Stimulated activated CD4-positive, alpha-beta T cell treated with anti-CD3 and anti-CD28 coated beads, Interleukin-2, amount 100 ng/mL, for 48 hours (primary cell): ENCODE measurements at places on chromosomes 5 and 9.

DNA sequence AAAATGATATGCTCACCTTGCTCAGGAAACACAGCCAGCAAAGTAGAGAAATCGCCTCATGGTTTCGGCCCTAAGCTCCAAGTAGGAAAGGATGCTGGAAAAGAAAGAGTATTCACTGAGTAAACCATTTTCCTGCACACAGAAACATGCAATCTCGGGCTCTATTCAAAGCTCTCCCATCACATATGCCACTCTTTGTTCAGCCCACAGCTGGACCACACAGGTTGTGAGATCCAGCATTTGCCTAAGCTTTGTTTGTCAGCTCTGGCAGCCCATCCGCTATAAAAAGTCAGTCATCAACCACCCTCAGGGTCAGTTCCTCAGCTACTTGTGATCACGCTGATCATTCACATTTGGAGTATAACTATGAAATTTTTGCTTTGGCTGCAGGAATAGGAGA, 96.5 kb upstream of the SMARCA2 start:
- no peak for DNase-seq

DNA sequence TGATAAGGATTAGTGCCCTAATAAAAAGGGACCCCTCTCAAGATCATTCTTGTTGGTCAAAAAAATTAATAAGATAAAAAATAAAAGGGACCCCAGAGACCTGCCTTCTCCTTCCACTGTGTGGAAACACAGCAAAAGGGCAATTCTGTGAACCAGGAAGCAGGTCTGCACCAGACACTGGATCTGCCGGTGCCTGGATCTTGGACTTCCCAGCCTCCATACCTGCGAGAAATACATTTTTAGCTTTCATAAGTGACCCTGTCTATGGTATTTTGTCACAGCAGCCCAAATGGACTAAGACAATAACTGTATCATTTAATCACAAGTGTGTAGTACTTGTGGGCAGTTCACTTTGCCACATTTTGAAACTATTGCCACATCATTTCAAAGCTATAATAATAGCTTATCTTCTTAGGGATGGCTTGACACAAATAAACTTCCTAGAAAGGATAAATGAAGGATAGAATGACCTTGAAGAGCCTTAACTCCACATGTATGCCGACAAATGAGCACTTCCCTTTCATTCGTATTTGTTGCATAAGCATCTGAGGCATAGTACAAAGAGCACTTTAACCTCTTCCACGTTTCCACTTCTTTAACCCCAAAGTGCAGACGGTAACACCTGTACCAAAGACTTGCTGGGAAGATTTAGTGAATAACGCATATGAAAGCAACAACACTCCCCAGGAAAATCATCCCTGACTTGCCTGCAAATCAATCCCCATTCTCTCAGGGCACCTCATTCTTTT, 336.5 kb downstream of the RFX3 start:
- DNase-seq: no peak

GRCh38 chr5:87081511-87082372, 185.9 kb upstream of the RASA1 start:
- DNase-seq: no peak

- no peak for DNase-seq
These were observed 113.8 kb downstream of the ERCC6L2 start for GRCh38 chr9:95989297-95989696.

DNA sequence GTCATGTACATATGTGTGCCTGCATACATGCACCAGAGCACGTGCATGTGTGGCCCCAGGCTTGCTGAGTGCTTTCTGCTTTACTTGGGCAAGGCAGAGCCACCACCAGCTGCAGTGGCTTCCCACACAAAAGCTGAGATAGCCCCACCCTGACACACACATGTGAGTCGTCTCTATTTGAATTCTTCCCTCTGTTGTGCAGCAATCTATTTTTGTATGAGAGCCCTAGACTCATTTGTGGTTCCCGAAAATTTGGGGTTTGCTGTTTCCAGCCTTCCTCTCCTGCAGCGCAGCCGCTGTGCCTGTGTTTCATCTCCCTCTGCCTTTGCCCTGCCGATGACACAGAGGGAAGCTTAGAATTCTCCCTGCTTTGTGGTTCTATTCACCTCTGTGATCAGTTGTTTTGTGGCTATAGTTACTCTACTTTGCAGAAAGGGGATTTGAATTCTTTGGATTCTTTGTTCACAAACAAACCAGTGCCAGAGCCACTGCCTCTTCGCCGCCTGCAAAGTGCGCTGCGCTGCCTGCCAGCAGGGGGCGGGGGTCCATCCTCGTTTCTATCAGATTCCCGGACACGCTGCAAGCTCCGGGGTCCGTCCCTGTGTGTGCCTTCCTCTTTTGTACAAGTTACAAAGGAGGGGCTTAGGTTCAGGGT, 95.8 kb upstream of the DAP start:
- peak; percentile 29 for DNase-seq

GRCh38 chr5:76022611-76023010, 60.6 kb upstream of the SV2C start:
- DNase-seq: no peak

GRCh38 chr5:149517461-149518122, 33.6 kb downstream of the CSNK1A1 start:
- no peak for DNase-seq

DNA sequence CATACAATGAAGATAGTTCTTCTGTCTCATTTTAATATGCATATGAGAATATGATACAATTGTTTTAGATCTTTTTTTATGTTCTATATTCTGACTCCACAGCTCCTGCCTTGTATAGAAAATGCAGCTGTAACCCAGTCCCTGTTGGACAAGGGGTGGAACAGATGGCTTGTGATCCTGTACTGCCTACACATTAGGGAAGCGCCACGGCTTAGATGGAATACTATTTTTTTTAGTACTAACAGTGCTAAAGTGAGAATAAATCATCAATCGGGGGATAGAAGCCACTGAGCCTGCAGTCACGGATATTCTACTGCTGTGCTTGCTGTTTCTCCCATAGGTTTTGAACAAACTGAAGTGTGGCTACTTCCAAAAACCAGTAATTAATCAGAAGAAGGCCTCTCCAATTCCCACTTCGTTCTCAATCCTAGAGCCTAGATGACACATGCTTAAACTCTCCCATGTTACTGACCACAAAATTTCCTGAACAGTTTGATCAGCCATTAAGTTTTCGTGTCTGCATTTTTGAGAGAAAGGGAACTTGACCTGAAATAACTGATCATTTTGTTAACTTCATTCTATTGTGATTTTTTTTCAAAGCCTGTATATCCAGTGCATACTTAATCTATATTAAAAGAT, 150.3 kb downstream of the CDH18 start:
- DNase-seq: no peak
